Right kidney (tissue), 9 donors: ENCODE measurements at places on chromosomes 16 and 17.

- DNase-seq = no peak
Observed at GRCh38 chr17:17666111-17666714, 15.0 kb upstream of the RAI1 start.

DNA sequence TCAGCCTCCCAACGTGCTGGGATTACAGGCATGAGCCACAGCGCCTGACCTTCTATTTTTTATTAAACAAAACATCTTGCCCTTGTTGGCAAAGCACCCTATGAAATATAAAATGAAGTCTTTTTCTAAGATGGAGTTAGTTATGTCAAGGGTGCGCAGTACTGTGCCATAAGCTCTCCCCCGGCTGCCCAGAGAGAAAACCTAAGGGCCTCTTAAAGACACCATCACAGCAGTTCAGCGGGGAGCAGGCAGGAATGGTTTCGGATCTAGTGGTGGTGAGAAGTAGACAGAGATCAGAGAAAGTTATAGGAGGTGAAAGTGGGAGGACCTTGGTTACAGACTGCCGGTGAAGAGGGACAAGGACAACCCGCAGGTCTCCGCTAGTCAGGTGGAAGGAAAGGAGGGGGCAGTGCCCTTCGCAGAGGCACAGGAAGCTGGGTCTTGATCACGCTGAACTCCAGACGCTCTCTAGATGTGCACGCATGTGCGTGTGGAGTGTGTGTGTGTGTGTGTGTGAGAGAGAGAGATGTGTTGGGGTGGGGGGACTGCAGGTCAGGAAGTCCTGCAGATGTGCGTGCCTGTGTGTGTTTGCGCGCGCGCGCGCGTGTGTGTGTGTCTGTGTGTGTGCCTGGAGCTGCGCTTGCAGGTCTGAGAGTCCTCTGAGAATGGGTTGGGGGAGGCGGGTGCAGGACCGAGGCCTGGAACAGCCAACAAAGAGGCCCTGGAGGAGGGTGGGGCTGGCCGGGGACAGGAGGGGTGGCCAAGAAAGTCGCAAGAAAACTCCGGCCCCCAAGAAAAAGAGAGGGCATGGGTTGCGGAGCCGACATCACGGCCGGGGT lies 748 bp upstream of the CMTM3 start:
- DNase-seq = peak; percentile 89

- DNase-seq = peak; percentile 57
Observed at GRCh38 chr17:48011405-48012150, 26.0 kb downstream of the COPZ2 start.

GRCh38 chr16:21260870-21261791 lies 17.0 kb downstream of the CRYM start:
- no peak for DNase-seq

DNA sequence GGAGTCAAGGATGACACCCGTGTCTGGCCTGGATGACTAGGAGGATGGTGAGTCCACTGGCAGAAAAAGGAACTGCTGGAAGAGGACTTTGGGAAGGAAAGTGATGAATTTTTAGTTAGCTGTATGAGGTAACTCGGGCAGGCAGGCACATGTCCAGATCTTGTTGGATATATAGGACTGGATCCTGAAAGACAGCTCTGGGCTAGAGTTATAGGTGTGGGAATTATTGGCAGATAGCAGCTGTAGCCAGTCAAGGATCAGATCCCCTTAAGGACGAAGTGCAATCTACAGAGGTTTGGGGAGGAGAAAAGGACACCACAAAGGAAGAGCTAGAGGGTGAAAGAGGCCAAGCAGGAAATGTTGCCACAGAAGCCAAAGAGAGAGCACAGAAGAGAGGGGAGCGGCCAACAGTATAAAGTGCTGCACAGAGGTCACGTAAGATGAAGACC lies 10.1 kb downstream of the CYB5D1 start:
- no peak for DNase-seq

DNA sequence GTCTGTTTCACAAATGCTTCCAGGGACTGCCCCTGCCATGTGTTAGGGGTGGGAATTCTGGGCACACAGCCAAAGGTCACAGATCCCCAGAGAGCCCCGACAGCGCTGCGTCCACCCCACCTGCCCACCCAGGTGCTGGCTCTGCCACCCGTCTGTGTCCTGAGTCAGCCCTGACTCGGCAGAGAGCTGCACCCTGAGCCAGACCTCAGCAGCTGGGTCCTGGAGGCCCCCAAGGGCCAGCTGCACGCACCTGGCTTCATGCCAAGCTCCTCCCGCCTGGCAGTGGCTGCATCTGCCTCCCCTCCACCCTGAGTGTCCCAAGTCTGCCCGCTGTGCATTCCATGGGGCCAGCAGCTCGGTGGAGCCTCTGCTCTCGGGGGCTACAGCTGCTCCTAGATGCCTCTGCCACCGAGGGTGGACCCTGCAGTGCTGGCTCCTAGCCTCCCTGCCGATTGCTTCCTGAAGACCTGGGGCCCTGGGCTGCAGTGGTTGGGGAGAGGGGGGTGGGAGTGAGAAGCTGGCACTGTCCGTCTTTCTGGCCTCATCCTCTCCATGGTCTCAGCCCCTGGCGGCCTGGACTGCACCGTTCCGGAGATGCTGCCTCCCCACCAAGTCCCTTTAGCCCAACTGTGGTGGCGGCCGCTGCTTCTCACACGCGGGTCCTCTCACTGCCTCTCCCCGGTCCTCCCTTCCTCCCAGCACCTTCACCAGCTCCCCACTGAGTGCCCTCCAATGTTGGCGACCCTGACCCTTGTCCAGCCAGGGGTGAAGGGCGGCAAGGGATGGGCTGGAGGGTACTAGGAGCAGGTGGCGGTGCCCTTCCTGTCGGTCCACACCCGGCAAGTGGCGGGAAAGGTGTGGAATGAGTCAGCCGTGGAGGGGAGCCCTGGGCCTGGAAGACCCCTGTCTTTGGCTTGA lies 3.0 kb downstream of the SECTM1 start:
- DNase-seq = no peak
